ENCODE measurements at places on chromosomes 4 and X.

DNA sequence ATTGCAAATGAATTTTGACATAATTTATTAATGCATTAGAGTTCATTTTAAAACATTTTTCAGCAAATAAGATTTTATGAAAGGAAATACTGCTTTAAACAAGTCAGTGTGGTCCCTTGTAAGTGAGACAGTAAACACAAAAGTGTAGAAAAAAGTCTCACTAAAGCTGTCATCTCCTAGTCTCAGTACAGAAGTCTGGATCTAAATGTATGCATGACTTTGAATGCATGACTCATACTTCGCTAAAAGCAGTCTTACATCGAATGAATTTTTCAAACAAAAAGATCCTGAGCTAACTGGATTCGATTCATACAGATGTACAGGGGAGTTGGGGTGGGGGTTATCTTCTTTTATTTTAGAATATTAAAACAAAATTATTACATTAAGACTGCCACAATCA lies 207.4 kb upstream of the VCX start:
- no peak for DNase-seq

DNA sequence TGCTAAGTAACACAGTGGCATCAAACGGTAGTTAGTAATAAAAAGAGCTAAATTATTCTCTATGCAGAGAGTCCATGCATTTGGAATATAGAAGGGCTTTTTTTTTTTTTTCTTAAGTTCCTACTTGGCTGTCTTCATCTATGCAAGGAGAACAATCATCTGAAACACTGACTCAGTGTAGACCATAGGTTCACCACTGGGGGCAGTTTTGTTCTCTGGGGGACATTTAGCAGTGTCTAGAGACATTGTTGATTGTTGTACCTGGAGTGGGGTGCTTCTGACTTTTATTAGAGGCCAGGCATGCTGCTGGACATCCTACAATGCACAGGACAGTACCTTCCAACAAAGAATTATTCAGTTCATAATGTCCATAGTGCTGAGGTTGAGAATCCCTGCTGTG lies 41.2 kb downstream of the TMA16 start:
- no peak for DNase-seq

GRCh38 chr4:99894998-99895397 lies 771 bp upstream of the LAMTOR3 start:
- no peak for DNase-seq

DNA sequence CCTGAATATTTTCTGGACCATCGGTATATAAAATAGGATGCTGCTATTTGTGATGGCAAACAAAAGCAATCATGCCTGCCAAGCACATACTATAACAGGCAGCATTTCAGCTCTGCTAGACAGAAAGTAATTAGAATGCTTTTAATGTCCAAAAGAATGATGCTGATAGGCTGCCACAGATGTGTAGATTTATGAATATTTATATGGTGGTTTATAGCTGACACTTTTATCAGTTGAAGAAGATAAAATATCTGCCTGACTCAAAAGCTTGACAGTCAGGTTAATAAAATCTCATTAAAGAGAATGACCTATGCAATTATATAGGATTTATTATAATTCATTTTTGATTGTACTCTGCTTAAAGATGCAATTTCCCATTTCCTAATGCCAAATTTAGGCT lies 4.0 kb downstream of the BEND4 start:
- DNase-seq = no peak

GRCh38 chr4:78424461-78424860 lies 127.1 kb upstream of the ANXA3 start:
- DNase-seq = no peak

- no peak for DNase-seq
Observed at GRCh38 chrX:63506320-63506719, 155.2 kb upstream of the SPIN4 start.

- DNase-seq = no peak
Observed at GRCh38 chr4:147019091-147019490, 73.4 kb upstream of the TTC29 start.

Data from stimulated activated CD8-positive, alpha-beta memory T cell treated with anti-CD3 and anti-CD28 coated beads, Interleukin-4, amount 100 ng/mL, for 4 hours (primary cell).